ENCODE measurements at places on chromosomes 12 and 14.

GRCh38 chr12:122437656-122438121, 15.2 kb upstream of the CLIP1 start:
- no peak overlapping the region for H3K27ac ChIP-seq
- DNase-seq, result no peak
- no peaks in the 10 kb centered on the region for H3K27me3 ChIP-seq
- H3K4me3 ChIP-seq, result no peak overlapping the region

- H3K4me1 ChIP-seq, result no peaks in the 10 kb centered on the region
- no peak overlapping the region for H3K4me3 ChIP-seq
- no peak for DNase-seq
- no peak overlapping the region for H3K27ac ChIP-seq
- H3K36me3 ChIP-seq, result no peaks in the 10 kb centered on the region
Measured at GRCh38 chr12:67546746-67547145, 101.8 kb upstream of the DYRK2 start.

GRCh38 chr12:99311373-99311772, 336.2 kb upstream of the GARIN6 start:
- no peaks in the 10 kb centered on the region for H3K4me1 ChIP-seq
- no peak overlapping the region for H3K27ac ChIP-seq
- no peak for DNase-seq
- no peaks in the 10 kb centered on the region for H3K27me3 ChIP-seq
- H3K4me3 ChIP-seq, result no peak overlapping the region

DNA sequence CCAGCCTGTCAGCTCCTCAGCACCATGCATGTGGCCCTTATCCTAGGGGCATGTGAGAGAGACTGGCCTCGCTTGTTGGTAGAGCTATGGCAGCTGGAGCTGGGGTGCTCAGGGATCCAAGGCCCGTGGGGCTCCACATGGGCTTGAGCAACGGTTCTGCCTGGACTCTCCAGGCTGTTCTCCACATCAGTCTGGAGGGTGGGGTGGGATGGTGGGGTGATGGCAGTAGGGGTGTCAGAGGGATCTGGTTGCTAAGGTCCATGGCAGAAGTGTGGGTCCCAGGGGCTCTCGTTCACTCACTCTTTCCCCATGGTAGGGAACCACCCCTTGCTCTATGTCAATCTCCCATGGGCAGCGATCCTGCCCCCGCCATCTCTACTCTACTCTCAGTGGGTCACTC, 622.6 kb downstream of the LRFN5 start:
- no peak for DNase-seq
- no peak overlapping the region for H3K4me3 ChIP-seq
- 0 out of 2 replicates have a peak, but pooled peaks cover under 1% of the 10 kb centered on the region for H3K4me1 ChIP-seq
- H3K27me3 ChIP-seq, result no peaks in the 10 kb centered on the region
- no peaks in the 10 kb centered on the region for H3K36me3 ChIP-seq
- no peak overlapping the region for H3K27ac ChIP-seq

DNA sequence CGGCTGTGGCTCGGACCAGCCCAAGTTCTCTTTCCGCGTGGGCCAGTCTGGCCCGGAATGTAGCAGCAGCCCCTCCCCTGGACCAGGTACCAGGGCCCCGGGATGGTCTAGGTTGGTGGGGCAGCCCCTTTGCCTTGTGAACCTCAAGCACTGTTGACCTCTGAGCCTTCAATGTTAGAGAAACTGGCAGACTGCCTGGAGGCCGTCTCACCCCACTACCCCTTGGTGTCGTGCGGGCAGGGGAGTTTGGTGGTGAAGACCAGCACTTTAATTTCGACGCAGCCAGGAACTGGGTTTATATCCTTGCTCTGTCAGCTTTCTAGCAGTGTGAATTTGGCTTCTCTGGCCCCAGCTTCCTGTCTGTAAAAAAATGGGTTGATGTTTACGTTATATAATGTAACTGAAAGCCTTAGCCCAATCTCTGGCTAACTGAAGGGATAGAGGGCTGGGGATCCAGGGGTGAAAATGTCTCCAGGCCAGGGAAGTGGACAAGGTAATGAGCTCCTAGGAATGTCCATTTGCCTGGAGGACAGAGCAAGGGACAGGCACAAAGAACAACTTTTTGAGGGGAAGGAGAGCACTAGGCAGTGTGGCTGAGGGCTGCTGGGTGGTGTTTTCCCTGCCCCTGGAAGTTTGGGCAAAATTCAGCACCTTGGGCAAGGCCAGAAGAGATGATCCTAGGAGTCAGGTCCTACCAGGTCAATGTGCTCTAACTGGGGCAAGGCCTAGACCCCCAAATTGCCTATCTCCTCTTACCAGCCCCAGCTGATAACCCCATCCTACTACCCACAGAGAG, 11.4 kb downstream of the MCRS1 start:
- no peaks in the 10 kb centered on the region for H3K4me1 ChIP-seq
- no peaks in the 10 kb centered on the region for H3K36me3 ChIP-seq
- no peaks in the 10 kb centered on the region for H3K27me3 ChIP-seq
- no peak overlapping the region for H3K4me3 ChIP-seq

DNA sequence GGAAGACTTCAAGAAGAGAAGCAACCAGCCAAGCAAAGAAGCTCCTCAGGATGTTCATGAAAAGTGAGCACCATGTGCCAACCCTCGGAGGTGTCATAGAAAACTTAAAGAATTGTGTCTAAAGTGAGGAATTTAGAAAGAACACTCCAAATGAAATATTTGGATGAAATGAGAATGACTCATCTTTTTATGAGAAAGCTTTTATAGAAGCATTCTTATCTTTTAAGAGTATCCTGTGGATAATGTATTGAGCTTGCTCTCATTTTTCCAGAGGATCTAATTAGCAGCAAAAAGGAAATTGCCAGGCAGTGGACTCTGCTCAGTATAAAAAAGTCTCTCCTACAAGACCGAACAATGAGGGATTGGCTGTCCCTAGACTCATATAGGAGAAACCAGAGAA, 454.9 kb downstream of the LRIG3 start:
- DNase-seq, result no peak
- no peaks in the 10 kb centered on the region for H3K36me3 ChIP-seq
- no peaks in the 10 kb centered on the region for H3K4me1 ChIP-seq

DNA sequence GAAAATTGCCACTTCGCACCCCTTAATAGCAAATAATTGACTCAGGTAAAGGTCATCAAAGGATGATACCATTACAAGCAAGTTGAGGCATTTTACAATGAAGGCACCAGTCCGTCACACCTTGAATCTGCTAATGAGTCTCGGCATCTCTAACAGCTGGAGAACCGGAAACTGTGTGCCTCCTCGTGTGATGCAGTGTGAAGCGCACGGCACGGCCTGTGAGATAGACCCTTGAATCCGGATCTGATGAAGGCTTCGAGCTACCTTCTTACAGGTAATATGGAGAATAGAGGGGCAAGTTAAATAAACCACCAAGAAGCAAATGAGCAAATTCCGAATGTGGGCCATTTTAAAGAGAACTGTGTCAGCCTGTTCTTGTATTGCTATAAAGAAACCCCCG, 19.8 kb upstream of the TUBA1A start:
- H3K36me3 ChIP-seq, result no peaks in the 10 kb centered on the region
- no peak for DNase-seq
- no peaks in the 10 kb centered on the region for H3K4me1 ChIP-seq
- no peak overlapping the region for H3K27ac ChIP-seq
- no peaks in the 10 kb centered on the region for H3K27me3 ChIP-seq
- no peak overlapping the region for H3K4me3 ChIP-seq

- H3K27me3 ChIP-seq, result no peaks in the 10 kb centered on the region
- no peak overlapping the region for H3K27ac ChIP-seq
- H3K36me3 ChIP-seq, result no peaks in the 10 kb centered on the region
- H3K4me3 ChIP-seq, result no peak overlapping the region
- H3K4me1 ChIP-seq, result no peaks in the 10 kb centered on the region
Measured at GRCh38 chr14:32608857-32609256, 279.8 kb downstream of the AKAP6 start.
